ENCODE measurements at places on chromosomes 16 and 17.

DNA sequence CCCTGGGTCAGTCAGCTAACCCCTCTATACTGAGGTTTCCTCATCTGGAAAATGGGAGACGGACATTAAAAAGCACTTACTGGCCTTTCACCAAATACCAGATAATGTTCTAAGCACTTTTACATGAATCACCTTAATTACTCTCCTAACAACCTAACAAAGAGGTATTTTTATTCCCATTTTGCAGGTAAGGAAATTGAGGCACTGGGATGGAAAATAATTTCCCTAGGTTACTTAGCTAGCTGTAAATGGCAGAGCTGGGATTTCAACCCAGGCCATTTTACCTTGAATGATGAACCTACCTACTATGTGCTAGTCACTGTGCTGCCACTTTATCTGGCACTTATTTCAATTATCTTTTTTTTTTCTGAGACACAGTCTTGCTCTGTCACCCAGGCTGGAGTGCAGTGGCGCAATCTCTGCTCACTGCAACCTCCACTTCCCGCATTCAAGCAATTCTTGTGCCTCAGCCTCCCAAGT is 3.7 kb downstream of the KIF22 start:
- H3K36me3 ChIP-seq: peaks cover 11% of the 10 kb centered on the region
- H3K4me1 ChIP-seq: peaks cover 31% of the 10 kb centered on the region
- H3K27me3 ChIP-seq: no peaks in the 10 kb centered on the region

DNA sequence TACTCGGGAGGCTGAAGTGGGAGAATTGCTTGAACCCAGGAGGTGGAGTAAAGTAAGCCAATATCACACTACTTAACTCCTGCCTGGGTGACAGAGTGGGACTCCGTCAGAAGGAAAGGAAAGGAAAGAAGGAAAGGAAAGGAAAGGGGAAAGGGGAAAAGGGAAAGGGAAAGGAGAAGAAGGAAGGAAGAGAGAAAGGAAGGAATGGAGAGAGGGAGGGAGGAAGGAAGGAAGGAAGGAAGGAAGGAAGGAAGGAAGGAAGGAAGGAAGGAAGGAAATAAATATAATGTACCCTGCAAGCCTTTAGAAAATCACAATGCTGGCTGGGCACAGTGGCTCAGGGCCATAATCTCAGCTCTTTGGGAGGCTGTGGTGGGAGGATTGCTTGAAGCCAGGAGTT is 27.3 kb downstream of the SLC5A11 start:
- no peaks in the 10 kb centered on the region for H3K36me3 ChIP-seq
- no peak overlapping the region for H3K4me3 ChIP-seq
- H3K27ac ChIP-seq: no peak overlapping the region

DNA sequence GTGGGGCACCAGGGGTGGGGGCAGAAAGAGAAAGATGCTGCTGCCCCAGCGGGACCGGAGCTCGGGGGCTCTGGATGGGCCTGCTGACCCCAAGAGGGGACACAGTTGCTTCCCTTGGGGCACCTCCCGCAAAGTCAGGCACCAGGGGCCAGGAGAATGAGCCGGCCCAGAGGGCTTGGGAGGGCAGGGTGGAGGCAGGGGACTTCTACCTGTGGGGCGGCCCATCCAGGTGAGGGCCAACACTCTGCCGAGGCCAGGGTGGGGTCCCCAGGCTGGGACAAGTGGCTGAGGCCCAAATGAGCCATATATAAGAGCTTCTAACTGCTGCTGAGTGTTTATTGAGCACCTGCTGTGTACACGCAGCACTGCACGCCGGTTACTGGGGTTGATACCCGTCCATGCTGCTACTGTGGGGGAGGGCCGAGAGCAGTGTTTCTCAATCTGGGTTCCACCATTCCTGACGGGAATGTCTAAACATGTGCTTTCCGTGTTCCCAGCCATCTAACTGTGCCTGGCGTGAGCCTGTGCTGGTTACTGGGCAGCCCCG is 211.7 kb upstream of the GSE1 start:
- H3K4me3 ChIP-seq: no peak overlapping the region
- H3K27me3 ChIP-seq: no peaks in the 10 kb centered on the region
- H3K4me1 ChIP-seq: peaks cover 18% of the 10 kb centered on the region
- DNase-seq: no peak

DNA sequence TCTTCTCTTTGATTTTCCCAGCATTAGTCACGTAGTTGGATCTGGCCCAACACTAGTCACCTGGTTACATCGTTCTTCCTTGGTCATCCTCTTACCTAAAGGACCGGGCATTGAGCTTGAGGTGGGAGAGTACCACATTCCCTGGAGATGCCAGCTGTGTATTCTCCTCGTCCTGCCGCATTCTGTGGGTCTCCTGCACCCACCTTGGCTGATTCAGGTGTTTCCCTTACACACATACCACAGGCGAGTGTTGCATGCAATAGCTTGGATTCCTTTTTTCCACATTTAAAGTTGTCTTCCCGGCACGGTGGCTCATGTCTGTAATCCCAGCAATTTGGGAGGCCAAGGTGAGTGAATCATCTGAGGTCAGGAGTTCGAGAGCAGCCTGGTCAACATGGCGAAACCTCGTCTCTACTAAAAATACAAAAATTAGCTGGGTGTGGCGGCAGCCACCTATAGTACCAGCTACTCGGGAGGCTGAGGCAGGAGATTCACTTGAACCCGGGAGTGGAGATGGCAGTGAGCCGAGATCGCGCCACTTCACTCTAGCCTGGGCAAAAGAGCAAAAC is 21.6 kb upstream of the CLEC18C start:
- peak overlapping the region; percentile 38 for H3K27ac ChIP-seq
- peaks cover 98% of the 10 kb centered on the region for H3K36me3 ChIP-seq
- DNase-seq: no peak
- H3K4me1 ChIP-seq: peaks cover 21% of the 10 kb centered on the region
- H3K4me3 ChIP-seq: no peak overlapping the region

- H3K36me3 ChIP-seq: no peaks in the 10 kb centered on the region
- DNase-seq: no peak
- no peak overlapping the region for H3K27ac ChIP-seq
These were observed 39.4 kb downstream of the SYCE1L start for GRCh38 chr16:77238593-77238992.

- no peak for DNase-seq
- H3K27ac ChIP-seq: no peak overlapping the region
- H3K4me1 ChIP-seq: no peaks in the 10 kb centered on the region
- H3K36me3 ChIP-seq: no peaks in the 10 kb centered on the region
- H3K4me3 ChIP-seq: no peak overlapping the region
These were observed 47.3 kb upstream of the GNG13 start for GRCh38 chr16:847681-848445.

DNA sequence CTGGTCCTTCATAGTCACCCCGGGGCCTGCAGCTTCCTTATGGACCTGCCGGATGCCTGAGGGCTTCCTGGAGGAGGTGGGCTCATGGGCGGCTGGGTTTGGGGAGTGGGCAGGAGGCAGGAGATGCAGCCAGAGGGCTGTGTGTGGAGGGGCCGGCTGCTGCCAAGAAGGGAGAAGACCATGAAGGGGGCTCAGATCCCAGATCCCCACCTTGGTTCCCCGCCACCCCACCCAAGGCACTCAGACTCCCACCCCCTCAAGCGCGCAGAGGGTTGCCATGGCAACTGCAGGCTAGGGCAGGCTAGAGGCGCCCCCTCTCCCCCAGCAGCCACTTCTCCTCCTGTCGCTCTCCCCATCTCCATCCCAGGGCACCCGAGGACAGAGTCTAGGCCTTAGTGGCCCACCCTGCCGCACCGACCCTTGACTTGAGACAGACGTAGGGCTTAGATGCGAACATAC is 104.5 kb downstream of the CRLF3 start:
- H3K27ac ChIP-seq: no peak overlapping the region
- no peaks in the 10 kb centered on the region for H3K27me3 ChIP-seq
- no peak overlapping the region for H3K4me3 ChIP-seq
- peak; percentile 15 for DNase-seq

- DNase-seq: peak; percentile 60
- H3K27ac ChIP-seq: peak overlapping the region; percentile 95
These were observed 987 bp downstream of the SLC16A5 start for GRCh38 chr17:75088465-75089417.

GRCh38 chr17:82690786-82691489 is 7.6 kb downstream of the RAB40B start:
- no peak for DNase-seq
- no peaks in the 10 kb centered on the region for H3K27me3 ChIP-seq
- peaks cover 47% of the 10 kb centered on the region for H3K4me1 ChIP-seq
- H3K4me3 ChIP-seq: no peak overlapping the region
- H3K36me3 ChIP-seq: peaks cover 4% of the 10 kb centered on the region

- DNase-seq: no peak
- no peak overlapping the region for H3K4me3 ChIP-seq
- no peaks in the 10 kb centered on the region for H3K27me3 ChIP-seq
These were observed 101.4 kb upstream of the ZFHX3 start for GRCh38 chr16:73149334-73149733.

- H3K27ac ChIP-seq: no peak overlapping the region
- no peaks in the 10 kb centered on the region for H3K27me3 ChIP-seq
- H3K36me3 ChIP-seq: no peaks in the 10 kb centered on the region
- no peaks in the 10 kb centered on the region for H3K4me1 ChIP-seq
- DNase-seq: no peak
These were observed 83.2 kb downstream of the IRX3 start for GRCh38 chr16:54203384-54203783.

DNA sequence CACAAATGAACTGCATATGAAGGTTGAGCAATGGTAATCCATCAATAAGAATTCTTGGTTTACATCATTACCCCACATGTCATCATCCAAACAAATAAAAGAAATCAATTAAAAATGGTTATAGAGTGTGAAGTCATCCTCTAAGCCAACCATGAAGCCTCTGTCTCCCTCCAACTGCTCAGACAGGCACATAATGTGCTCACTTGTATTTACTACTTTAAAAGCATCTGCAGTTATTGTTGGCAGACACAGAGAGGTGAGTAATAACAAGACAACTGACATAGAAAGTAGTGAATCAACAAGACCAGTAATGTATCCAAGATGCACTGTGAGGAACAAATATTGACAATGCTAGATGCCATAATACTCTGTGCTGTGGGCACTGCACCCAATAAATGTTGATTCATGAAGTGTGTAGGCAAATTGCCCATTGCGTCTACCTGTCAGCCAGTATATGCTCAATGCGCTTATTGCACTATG is 20.0 kb downstream of the ADAMTS18 start:
- H3K4me3 ChIP-seq: no peak overlapping the region
- no peaks in the 10 kb centered on the region for H3K27me3 ChIP-seq
- no peaks in the 10 kb centered on the region for H3K4me1 ChIP-seq
- H3K36me3 ChIP-seq: no peaks in the 10 kb centered on the region

- H3K27me3 ChIP-seq: no peaks in the 10 kb centered on the region
- H3K4me3 ChIP-seq: no peak overlapping the region
- H3K36me3 ChIP-seq: no peaks in the 10 kb centered on the region
- no peak for DNase-seq
- no peak overlapping the region for H3K27ac ChIP-seq
- H3K4me1 ChIP-seq: no peaks in the 10 kb centered on the region
These were observed 165.1 kb downstream of the PHKB start for GRCh38 chr16:47626246-47626645.

GRCh38 chr16:86610779-86611524 is 32.6 kb downstream of the FOXL1 start:
- H3K4me3 ChIP-seq: no peak overlapping the region
- no peaks in the 10 kb centered on the region for H3K27me3 ChIP-seq
- H3K4me1 ChIP-seq: no peaks in the 10 kb centered on the region

- no peak overlapping the region for H3K27ac ChIP-seq
- H3K4me3 ChIP-seq: no peak overlapping the region
- no peaks in the 10 kb centered on the region for H3K4me1 ChIP-seq
- DNase-seq: no peak
- H3K36me3 ChIP-seq: no peaks in the 10 kb centered on the region
These were observed 885.8 kb downstream of the KCNJ2 start for GRCh38 chr17:71055128-71055527.

DNA sequence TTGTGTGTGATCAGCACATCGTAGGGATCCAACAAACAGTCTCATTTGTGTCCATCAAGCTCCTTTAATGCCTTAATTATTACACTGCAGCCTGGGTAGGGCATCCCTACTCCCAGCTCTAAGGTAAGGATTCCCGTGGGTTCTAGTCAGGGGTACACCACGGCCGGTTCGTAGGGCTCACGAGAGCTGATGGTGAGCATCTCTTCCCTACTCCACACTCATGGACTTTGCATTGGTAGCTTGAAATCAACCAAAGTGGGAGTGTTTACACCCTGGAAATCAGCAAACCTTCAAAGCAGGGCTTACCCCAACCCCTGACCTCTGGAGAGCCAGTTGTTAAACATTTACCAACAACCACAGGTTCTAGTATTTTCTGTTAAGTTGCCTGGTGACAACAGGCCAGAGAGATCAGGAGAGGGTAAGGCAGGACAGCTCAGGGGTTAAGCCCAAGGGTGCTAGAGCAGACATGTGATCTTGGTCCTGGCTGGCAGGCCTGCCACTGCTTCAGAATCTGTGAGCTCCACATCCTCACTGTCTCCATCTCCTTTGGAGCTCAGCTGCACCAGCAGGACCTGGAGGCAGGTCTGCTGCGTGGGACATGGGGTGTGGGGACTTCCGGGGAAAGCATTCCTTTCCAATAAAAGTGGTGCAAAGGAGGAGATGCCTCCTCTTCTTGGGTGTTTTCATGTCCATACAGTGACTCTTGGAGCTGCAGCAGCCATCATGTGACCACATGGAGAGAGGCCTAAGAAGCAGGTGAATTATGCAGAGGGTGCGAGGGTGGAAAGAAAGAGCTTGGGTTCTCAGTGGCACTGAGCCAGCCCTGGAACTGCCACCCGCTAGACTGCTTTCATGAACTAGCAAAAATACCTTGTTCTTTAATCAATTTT is 36.1 kb upstream of the ZCCHC14 start:
- no peaks in the 10 kb centered on the region for H3K4me1 ChIP-seq
- H3K36me3 ChIP-seq: no peaks in the 10 kb centered on the region
- no peak overlapping the region for H3K4me3 ChIP-seq
- no peak overlapping the region for H3K27ac ChIP-seq

DNA sequence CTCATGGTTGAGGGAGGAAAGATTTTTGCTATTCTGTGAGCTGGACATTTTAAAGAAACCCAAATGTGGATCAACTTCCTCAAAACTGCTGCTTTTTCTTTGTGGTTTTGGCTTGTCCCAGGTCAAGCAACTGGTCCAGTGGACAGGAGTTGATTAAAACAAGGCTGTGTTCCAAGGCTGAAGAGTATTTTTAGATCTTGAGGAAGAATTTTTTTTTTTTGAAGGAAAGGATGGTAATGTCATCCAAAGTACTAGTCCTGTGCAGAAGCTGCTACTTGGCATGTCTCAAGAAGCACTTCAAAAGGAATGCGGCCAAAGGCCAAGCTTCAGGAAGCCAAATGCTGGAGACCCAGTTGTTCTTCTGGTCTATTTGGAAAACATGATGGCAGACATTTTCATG is 8.0 kb upstream of the MYH2 start:
- H3K36me3 ChIP-seq: no peaks in the 10 kb centered on the region
- no peak overlapping the region for H3K4me3 ChIP-seq
- peak; percentile 5 for DNase-seq
- no peak overlapping the region for H3K27ac ChIP-seq
- H3K27me3 ChIP-seq: no peaks in the 10 kb centered on the region

Data from stomach (tissue), 19 donors.